ENCODE measurements at places on chromosomes 5 and 9.

- DNase-seq, result no peak
Measured at GRCh38 chr9:118083161-118083560, 379.0 kb downstream of the TLR4 start.

GRCh38 chr5:142888469-142889085, 118.4 kb downstream of the ARHGAP26 start:
- peak; percentile 34 for DNase-seq

- no peak for DNase-seq
Measured at GRCh38 chr5:108749128-108749861, 1.6 kb downstream of the FER start.

- DNase-seq, result no peak
Measured at GRCh38 chr5:19235101-19235584, 752.9 kb downstream of the CDH18 start.

DNA sequence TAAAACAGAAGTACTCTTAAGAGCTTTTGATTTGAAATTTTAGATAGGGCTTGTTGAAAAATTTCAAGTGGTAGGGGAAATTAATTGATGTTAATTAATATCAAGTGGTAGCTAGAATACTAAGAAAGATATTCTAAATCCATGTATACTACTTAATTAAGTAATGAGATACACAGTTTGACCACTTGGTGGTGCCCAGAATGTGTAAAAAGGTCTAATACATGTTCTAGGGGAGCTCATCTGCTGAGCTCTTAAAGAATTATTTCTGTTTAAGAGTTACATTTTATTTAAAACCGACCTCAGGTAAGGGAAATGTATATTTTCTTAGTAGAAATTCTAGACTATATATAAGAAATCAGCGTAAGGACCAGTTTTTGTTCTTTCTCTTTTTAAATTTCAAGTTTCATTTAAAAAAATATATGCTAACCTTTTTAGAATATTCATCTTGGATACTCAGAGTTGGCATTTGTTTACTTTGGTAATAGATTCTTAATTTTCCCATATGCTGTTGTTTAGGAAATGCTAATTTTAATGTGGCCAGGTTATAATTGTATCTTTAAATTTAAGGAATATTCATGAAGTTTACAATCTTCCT, 61.5 kb downstream of the LNPEP start:
- DNase-seq, result no peak

- no peak for DNase-seq
Measured at GRCh38 chr9:98191671-98192502, 550 bp downstream of the CORO2A start.
